ENCODE measurements at places on chromosomes 13 and 19. TPM values are rescaled to one million over a fixed set of nuclear protein-coding genes. Genes with fewer than 3 reads are reported as not detected.
A peak's percentile ranks its signal among the peaks of the same experiment; 100 is the strongest.

OR10H1 gene
- total RNA-seq = not detected

SOHLH2 gene
- total RNA-seq = not detected

MEGF8 gene
- 11.3 TPM for total RNA-seq

CYP2A6 gene
- total RNA-seq = not detected

IGFLR1 gene
- 54.7 TPM for total RNA-seq

SAFB2 gene
- 242 TPM for total RNA-seq

KCNN4 gene
- total RNA-seq = 90.1 TPM

C19orf33 gene
- not detected for total RNA-seq

ZNF470 gene
- 1.5 TPM for total RNA-seq

KLC3 gene
- total RNA-seq = 0.35 TPM

INTS6 gene
- 50.0 TPM for total RNA-seq

URAD gene
- total RNA-seq = not detected

GPC5 gene
- total RNA-seq = 0.22 TPM

WDR83 gene
- 19.8 TPM for total RNA-seq

MEIOSIN gene
- not detected for total RNA-seq

DNA sequence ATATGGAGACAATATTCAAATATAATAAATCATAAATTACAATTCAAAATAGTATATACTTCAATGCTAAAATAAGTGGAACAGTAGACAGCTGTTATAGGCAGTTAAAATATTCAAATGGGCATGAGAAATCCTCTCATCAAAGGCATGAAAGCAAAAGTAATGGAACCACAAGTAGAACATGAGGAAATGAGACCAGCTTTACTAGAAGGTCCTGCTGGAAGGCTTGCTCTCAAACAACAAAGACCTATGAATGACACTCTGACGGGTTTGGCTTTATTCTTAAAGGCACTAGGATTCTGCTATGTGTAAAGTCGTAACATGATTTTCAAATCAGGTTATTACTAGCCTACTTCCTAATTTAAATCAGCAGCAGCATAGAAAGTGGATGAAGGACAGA is 148.1 kb downstream of the VWA8 start:
- no peak for DNase-seq

- DNase-seq = no peak
Measured at GRCh38 chr19:39778763-39779162, at the start of gene LEUTX. TSS of gene LEUTX (plus strand) at chr19:39778854. CDS start at chr19:39778921, 67 bp downstream.

- DNase-seq = no peak
Measured at GRCh38 chr19:30367421-30367820, 4.8 kb upstream of the ZNF536 start.

GRCh38 chr13:109131698-109132257 is 502.4 kb downstream of the MYO16 start:
- no peak for DNase-seq

DNA sequence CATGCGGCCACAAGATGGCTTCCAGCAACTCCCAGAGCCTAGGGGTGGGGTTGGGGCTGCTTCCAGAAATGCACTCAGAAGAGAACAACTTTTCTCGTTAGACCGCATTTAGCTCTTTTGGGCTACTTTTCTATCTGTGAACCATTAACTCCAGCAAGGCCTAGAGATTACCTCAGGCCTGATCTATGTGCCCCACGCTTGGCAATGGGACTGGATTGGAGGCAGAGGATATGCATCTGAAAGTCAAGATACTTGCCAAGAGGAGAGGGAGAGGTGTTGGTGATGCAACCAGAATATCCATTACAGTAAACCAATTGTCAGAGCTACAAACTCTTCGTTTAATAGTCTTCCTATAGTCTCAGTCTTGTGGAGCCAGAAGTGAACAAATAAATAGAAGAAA is 177.7 kb downstream of the TDRD3 start:
- no peak for DNase-seq

GRCh38 chr13:79258489-79258888 is 147.6 kb downstream of the RBM26 start:
- DNase-seq = no peak

DNA sequence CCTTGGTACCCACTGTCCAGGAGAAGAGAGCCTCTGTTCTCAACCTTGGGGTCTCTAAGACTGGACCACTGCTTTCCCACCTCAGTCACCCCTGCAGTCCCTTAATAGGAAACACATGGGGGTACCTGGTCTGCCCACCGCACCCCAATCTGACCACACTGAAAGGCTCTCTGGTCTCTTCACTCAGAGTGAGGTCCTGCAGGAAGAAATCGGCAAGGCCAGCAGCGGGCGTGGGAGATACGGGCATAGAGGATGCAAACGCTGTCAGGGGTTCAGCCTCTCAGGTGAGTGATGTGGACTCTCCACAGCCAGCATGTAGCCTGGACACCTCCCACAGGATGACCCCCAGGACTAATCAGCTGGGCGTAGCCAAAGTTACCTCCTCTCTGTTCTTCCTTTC is 3.5 kb downstream of the SIGLEC9 start:
- DNase-seq = no peak

- no peak for DNase-seq
Measured at GRCh38 chr13:39484506-39485313, 118.3 kb downstream of the LHFPL6 start.

- DNase-seq = no peak
Measured at GRCh38 chr19:28495046-28495445, 717.9 kb downstream of the UQCRFS1 start.

GRCh38 chr19:48501494-48502349 is 9.9 kb downstream of the LMTK3 start:
- peak; percentile 61 for DNase-seq

DNA sequence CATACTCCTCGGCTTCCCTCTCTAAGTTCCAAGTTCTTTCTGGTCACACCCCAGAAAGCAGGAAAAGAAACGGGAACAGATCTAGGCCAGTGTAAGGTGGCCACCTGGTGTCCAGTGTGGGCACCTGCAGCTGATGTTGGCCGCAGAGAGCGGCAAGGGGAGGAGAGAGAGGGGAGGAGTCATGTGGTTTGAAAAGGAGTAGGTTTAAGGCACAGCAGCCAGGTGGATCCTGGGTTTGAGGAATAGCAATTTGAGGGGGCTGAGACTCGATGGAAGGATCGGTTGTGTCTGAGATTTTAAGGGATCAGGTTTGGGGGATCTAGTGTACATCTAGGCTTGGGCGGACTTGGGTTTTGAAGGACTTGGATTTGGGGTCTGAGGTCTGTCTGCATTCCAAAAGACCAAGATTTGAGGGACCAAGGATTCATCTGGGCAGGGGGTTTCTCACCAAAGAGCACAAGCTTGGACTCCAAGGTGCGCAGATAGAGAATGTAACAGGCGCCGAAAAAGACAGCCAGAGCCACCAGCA is 1.2 kb downstream of the RABAC1 start:
- DNase-seq = no peak

DNA sequence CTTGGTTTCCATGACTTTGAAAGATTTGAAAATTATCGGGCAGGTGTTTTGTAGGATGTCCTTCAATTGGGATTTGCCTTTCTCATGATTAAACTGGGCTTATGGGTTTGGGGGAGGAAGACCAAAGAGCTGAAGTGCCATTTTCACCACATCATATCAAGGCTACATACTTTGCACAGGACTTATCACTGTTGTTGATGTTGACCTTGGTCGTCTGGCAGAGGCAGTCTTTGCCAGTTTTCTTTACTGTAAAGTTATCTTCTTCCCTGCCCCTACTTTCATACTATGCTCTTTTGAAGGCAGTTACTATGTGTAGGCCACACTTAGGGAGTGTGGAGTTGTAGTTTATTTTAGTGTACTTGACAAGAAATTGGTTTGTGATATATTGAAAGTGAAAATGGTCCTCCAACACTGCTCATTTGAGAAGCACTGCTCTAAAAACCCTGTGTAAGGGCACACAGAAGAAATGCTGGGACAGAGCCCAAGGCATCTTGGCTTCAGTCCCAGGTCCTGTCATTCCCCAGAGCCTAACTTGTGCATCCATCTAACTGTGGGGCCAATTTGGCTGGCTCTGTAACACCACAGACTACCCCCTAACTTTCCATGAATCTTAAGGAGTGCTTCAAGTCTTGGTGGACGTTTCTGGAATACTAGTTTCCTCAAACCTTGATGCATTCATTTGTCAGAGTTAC is 384.9 kb downstream of the KCNRG start:
- no peak for DNase-seq

DNA sequence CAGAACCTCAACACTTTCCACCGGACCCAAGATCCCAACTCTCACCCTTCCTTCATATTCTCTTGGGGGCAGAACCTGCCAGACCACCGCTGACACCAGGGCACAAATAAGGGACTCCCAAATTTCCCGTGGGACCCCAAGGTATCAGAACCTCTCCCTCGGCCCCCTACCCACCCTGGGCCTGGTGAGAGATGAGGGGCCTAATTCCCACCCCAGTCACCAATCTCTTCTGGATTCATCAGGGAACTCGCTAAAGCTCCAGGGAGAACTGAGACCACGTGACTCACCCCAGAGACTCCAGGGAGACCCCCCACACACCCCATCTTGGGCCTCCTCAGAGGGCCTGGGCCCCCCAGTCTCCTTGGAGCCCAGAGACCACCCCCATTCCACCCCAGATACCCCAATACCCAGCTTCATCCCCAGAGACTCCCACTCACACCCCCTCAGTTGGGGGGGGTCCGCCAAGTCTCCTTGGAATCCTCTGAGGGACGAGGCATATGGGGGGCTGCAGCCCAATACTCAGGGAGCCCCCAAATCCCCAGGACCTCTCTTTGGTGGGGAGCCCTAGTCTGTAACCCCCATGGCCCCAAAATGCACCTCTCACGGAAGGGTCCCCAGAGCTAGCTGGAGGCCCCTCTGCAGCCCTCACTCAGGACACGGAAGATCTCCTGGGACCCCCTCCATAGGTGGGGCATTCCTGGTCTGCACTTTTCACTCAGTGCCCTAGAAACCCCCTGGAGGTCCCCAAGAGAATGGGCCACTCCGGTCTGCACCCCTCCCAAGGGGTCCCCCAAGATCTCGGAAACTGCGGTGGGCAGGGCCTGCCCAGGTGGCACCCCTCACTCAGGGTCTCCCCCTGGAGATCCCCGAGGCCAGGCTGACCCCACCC is 1.6 kb downstream of the LMNB2 start:
- DNase-seq = no peak

GRCh38 chr19:17103177-17103576 is 27.6 kb downstream of the MYO9B start:
- DNase-seq = no peak

DNA sequence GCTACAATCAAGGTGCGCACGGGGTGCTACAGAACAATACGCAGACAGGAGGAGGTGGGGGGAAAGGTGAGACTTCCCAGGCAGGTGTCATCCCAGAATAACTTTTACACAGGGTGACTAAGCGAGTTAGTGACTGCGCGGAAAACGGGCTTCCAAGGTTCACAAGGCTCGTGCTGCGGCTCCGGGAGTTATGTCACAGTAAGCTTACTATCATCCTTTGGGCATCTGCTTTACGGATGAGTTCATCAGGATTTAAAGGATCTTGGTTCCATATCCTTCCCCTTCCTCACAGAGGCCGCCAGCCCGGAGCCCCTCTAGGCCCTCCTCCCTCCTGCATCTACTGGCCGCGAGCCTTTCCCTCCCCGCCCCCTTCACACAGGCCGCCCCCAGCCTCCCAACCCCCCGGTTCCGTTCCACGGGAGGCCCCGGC is 474 bp upstream of the IFT88 start:
- no peak for DNase-seq

- no peak for DNase-seq
Measured at GRCh38 chr13:33640832-33641231, 177.1 kb upstream of the RFC3 start.

- DNase-seq = no peak
Measured at GRCh38 chr13:33323801-33324510, 38.4 kb upstream of the STARD13 start.

DNA sequence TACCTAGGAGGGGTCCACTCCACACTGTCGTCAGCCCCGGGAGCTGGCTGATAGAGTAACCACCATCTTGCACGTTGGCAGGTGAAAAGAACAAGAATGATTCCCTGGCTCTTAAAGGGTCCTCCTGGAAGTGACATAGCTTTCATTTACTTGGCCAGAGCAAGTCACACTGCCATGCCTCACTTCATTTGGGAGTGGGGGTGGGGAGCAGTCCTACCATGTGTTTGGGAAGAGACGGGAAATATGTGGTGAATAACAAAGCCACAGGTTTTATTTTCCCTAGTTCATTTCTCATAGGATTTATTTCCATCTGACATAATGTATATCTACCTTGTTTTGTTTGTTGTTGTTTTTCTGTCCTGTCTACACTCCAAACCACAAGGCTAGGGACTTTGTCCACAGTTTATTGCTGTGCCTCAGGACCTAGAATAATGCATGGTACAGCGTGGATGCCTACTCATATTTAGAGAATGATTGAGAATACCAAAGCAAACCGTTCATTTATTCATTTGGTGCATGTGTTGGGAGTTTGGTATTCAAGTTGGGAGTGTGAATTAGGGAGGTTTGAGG is 26.8 kb downstream of the UBAC2 start:
- no peak for DNase-seq

DNA sequence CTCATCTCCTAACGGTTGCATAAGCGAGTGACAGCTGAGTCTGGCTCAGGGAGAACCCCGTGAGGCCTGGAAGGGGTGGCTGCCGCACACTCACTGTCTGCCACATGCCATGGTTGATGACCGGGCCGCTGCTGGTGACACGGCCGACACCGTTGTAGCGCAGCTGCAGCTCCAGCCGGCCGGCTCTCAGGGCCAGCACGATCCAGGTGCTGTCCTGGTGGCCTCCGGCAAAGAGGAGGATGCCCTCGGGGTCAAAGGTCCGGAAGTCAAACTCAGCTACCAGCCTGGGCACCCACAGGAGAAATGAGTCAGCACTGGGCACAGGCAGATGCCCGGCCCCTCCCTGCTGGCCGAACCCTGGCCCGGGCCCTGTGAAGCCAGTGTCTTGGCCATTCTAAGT is 31.7 kb downstream of the GAS6 start:
- DNase-seq = no peak

- no peak for DNase-seq
Measured at GRCh38 chr13:111168107-111168506, 53.0 kb downstream of the ARHGEF7 start.

- DNase-seq = no peak
Measured at GRCh38 chr13:32861304-32861703, 154.9 kb upstream of the KL start.

- DNase-seq = no peak
Measured at GRCh38 chr19:45391346-45391745, 13.5 kb downstream of the PPP1R13L start.

- DNase-seq = no peak
Measured at GRCh38 chr13:66567899-66568612, 662.1 kb downstream of the PCDH9 start.

- no peak for DNase-seq
Measured at GRCh38 chr13:112345826-112346172, 30.4 kb upstream of the SPACA7 start.

GRCh38 chr13:37701972-37702371 is 103.4 kb upstream of the POSTN start:
- DNase-seq = no peak

DNA sequence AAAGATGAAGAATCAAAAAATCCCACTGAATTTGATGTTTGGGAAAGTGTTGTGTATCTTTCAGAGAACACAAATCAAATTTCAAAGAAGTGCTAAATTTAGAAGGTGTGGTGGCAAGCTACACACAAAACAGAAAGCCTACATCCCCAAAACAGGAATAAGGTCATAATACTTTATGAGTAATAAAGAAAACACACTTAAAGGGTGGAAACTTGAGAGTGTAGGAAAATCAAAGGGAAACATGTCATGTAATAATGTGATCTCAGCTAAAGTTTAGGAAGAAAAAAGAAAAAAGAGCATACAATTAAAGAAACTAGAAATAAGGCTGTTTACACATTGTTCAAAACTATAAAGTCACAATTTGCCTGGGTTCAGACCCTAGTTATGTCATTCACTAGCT is 668.7 kb downstream of the PCDH17 start:
- no peak for DNase-seq

- DNase-seq = no peak
Measured at GRCh38 chr19:49939721-49940481, 10.6 kb upstream of the NUP62 start.

- no peak for DNase-seq
Measured at GRCh38 chr13:80572923-80573316, 232.0 kb upstream of the SPRY2 start.

Measured in T-cell (primary cell).